ENCODE measurements at places on chromosomes 4 and X. TPM values are rescaled to one million over a fixed set of nuclear protein-coding genes. Genes with fewer than 3 reads are reported as not detected.

DNA sequence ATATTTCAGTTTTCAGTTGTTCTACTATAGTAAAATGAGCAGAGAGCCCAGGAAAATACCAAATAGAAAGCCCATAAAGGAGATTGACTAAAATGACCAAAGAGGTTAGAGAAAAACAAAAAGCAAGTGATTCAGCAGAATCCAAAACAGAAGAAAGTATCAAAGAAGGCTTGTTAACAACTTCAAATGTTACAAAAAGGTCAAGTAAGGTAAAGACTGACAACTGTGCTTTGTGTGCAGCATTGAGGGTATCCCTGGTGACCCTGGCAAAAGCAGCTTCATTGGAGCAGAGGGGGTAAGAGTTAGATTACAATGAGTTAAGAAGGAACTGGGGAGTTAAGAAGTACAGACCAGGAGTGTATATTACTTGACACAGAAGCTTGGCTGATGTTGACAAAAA lies 317.9 kb downstream of the OPHN1 start:
- DNase-seq, result no peak

VEGFC gene
- polyA plus RNA-seq, result 17.1 TPM

GRCh38 chrX:122816288-122816687 lies 367.8 kb upstream of the GRIA3 start:
- no peak for DNase-seq

PCDH10 gene
- polyA plus RNA-seq, result 7.4 TPM

DNA sequence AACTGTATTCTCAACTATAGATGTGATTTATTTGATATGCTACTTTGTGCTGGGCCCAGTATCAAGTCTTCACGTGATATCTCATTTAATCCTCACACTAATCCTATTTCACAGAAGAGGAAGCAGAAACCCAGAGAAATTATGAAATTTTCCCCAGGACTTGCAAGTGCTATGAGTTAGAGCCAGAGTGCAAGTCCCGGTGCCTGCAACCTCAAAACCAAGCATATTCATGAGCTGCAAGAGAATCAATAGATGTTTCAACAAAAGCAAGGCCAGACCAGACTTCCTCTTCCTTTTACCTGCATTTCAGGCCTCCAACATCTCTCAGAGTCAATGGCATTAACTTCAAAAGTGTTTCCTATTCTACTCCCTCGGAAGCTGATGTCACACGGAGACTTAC lies 92.2 kb upstream of the GATB start:
- no peak for DNase-seq

GRCh38 chr4:25755911-25756310 lies 100.3 kb downstream of the SLC34A2 start:
- no peak for DNase-seq

- DNase-seq, result no peak
Measured at GRCh38 chr4:21041708-21042107, 341.4 kb downstream of the PACRGL start.

- no peak for DNase-seq
Measured at GRCh38 chr4:26819478-26820095, 41.1 kb upstream of the STIM2 start.

PCSK1N gene
- polyA plus RNA-seq, result 11.5 TPM
